LoVo (cell line): ENCODE measurements at places on chromosomes 5 and 9.

DNA sequence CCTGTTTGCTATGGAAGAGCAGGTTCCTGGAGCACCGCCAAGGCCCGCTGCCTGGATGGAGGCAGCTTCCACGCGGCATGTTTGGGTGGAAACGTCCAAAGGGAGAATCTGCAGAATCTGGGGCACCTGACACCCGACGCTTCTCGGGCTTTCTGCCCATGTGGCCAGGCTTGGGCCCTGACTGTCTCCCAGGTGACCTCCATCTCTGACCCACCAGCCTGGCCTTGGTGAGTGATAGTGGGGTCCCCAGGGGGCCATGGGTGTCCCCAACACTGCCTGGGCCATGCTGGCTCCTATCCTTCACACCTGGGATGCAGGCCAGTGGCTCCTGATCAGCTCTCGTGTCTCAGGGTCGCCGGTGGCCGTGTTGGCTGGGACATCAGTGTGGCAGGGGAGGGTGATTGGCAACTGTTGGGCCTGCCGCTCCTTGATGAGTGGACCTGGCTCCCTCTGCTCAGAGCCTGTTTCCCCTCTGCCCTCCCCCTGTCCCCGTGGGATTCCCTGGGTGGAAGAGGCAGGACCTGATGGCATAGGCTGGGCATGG lies 34.0 kb downstream of the GLT6D1 start:
- no peak for DNase-seq

DNA sequence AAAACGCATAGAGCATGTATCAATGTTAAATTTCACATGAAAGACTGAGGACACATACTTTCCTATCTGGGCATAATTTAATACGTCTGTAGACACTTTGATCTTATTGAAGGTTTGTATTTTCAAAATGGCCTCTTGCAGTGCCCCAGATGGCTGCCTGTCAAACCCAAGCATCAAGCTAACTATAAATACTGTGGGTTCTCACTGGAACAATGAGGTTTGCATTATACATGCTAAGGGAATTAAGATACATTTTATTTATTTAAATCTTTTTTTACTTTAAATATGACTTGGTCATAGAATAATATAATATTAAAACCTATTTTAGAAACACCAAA lies 702.9 kb upstream of the GRAMD2B start:
- no peak for DNase-seq

GRCh38 chr5:148147415-148147814 lies 20.9 kb upstream of the SPINK14 start:
- DNase-seq = peak; percentile 30

GRCh38 chr9:14159440-14160216 lies 154.3 kb downstream of the NFIB start:
- no peak for DNase-seq

DNA sequence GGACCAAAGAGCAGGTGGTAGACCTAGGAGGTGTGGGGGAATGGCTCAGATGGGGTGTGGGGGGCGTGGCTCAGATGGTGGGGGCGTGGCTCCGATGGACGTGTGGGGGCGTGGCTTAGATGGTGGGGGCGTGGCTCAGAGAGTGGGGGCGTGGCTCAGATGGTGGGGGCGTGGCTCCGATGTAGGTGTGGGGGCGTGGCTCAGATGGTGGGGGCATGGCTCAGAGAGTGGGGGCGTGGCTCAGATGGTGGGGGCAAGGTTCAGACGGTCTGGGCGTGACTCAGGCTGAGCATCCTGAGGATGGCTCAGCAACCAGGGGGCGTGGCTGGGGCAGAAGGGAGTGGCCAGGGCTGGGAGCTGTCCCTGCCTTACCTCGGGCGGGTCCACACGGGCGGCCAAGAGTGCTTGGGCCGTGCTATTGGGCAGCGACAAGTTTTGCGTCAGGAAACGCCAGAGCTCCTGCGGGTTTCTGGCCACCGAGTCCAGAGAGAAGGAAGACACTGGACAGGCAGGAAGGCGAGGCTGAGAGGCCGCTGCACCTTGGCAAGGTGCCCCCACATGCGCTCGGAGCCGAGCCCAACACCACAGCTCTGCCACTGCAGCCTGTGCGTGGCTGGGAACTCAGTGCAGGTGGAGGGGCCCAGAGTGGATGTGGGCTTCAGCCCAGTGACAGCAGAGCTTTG lies 5.9 kb downstream of the ABCA2 start:
- DNase-seq = peak; percentile 89

DNA sequence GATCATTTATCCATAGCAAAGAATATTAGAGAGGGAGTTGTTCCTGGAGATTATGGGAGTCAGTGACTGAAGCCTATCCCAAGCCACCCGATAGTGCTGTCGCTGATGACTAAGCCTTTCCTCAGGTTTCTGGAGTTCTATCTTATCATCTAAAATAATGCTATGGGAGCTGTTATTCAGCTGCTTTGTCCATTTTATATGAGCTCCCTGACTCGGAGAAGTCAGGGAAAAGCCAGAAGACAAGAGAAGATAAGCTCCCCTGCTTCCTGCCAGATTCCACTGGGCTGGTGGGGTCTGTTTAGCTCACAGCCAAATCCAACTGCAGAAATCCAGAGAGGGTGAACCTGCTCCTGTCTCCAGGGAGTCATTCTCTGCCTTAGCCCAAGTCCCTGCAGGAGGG lies 148.2 kb downstream of the DROSHA start:
- DNase-seq = no peak

- no peak for DNase-seq
These were observed 50.5 kb downstream of the PDE4D start for GRCh38 chr5:59842999-59843398.

DNA sequence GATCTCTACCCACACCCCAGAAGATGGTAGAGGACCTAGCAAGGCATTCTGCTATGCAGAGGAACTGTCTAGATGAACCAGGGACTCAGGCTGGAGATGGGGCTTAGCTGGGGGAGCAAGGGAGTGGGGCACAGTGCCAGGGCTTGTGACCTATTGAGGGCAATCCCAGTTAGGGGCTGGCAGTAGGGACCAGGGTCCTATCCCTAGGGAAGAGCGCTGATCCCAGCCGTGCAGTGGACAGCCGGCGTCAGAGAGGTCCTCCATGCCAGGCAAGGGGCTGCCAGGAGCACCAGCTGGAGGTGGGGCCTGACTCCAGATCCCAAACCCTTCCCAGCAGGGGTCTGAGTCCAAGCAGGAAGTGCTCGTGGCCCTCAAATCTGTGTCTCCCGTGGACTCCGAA lies 52.7 kb upstream of the NEURL1B start:
- no peak for DNase-seq

- no peak for DNase-seq
These were observed 52.2 kb downstream of the LURAP1L start for GRCh38 chr9:12826924-12827565.

- peak; percentile 51 for DNase-seq
These were observed 412.2 kb upstream of the CDH9 start for GRCh38 chr5:27450607-27451006.

DNA sequence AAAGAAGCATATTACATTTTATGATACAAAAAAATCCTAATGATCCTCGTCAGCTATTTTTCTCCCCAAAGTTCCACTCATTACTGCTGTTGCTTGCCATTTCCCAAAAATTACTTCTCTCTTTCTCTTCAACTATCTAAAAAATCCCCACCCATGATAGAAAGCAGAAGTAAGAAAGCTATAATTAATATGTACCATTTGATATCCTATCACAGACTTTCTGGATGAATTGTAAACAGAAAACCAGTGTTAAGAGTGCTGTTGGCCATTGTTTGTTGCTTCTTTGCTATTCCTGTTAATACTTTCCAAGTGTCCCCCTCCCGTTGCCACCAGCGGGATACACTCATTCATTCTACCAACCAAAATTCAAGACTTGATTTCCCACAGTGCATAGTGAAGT lies 136.3 kb upstream of the SMARCA2 start:
- DNase-seq = no peak

GRCh38 chr9:84330246-84330645 lies 10.3 kb downstream of the SLC28A3 start:
- no peak for DNase-seq

GRCh38 chr5:171312129-171312974 lies 3.3 kb downstream of the TLX3 start:
- DNase-seq = no peak

DNA sequence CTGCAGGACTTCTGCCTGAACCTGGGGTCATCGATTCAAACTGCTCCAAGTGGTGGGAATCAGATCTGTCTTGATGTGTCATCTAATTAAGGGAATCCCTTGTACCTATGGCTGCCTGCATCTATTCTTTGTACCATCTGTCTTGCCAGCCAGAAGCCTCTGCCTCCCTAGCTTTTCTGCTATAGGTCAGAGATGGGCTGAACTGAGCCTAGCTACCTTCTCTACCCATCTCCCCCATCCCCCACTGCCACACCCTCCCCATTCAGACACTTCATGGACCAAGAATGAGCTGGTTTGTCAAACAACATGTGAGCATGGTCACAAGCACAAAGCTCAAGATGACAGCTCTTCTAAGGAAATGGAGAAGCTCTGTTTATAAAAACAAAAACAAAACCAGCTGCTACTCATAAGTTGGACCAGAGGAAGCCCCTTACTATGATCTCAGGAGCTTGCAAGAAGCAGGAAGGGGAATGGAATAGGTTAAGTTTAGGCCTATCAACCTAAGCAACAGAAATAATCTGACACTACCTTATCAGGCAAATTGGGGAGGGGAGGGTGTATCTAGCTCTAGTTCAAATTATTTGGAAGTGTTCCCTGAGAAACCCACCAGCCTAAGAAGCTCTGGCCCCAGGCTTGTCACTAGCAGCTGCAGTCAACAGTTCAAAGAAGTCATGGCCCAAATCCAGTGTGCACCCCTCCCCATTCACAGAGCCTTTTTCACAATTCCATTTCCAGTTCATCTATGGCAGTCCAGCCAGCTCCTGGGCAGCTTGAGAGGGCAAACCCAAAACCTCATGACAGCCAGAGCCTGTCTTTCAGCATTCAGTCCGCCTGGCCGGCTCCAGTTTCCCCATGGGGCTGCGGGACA lies 29.9 kb downstream of the SKP1 start:
- DNase-seq = no peak

DNA sequence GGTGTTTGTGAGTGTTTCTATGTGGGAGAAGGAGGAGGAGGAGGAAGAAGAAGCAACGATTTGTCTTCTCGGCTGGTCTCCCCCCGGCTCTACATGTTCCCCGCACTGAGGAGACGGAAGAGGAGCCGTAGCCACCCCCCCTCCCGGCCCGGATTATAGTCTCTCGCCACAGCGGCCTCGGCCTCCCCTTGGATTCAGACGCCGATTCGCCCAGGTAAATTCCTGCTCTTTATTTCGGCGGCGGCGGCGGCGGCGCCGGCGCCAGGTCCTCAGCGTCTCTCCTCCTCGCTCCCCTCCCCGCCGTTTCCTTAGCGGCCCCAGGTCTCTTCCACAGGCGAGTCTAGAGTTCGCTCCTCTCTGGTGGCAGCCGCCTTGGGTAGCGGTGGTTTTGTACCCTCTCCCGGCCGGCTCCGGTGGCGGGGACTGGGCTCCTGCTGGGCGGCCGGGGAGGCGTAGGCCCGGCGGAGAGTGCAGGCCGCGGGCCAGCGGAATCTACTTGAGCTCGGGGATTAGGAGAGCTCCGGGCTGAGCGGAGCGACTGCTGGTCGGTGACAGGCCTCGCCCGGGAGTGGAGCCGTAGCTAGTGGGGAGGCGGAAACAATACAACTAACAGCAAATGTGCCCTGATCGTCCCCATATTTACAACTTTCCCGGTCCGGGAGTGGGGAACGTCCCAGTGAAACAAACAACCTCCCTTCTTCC lies 547 bp downstream of the NIPBL start:
- peak; percentile 64 for DNase-seq

DNA sequence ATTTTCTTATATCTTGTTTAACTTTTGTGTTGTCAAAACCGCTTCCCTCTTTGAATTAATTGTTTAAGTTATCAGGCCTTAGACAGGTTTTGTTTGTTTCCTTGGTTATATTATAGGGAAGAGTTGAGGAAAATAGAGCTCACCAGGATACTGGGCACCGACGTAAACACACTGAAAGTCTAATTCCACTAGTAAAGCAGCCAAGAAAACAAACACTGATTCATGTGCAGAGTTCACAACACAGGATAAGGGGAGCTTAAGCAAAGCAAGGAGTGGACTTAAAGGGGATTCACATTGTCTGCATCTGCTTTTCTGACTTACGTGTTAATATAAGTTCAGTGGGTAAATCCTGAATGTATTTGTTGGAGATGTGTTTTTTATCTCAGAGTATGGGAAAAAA lies 139.0 kb upstream of the CDH6 start:
- no peak for DNase-seq

- DNase-seq = peak; percentile 85
These were observed 45.3 kb downstream of the SLC22A5 start for GRCh38 chr5:132414634-132415378.

DNA sequence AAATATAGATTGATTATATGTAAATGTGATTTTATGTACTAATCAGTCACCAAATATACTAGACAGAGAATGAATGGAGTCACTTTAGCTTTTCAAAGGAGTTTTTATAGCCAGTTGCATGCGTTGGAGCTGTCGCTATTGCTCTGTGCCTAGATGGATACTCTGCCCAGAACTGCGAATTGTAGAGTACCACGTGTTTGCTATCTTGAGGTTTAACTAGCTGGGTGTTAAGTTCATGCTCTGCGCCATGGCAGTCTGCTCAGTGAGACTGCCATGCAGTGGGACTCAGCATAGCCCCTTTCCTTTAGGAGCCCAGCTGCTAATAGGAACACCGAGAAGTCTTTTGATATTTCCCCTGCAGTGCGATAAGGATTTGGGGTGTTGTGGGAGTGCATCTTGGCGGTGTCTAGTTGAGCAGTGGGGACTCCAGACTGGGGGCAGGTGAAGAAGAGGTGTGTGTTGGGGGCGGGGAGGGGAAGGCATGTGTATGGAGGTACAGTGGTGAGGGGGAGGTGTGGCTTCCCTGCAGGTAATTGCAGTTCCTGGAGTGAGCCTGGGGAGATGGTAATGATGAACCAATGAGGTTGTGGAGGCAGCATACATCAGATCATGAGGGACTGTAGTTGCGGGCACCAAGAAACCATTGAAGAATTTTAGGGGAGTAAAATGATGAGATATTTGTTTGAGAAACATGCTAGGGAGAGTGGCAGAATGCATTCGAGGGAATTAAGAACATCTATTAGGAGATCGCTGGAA lies 118.9 kb downstream of the TRIO start:
- no peak for DNase-seq

DNA sequence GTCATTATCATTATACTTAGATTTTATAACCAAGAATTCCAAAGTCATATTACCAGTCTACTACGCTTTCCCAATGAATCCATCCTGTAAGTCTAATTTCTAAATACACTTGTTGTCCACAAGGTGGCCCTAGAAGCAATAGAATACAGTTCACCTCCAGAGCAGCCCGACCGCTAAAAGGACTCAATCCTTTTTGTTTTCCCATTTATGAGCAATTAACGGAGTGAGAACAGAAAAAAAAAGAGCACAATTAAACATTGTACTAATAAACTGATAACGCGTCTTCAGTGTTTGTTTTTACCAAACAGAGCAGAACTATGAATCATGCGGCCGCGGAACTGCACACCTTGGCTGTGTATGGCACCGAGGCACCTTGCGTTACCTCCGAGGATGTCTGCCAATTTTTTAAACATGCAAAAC lies 160.7 kb upstream of the DAPK1 start:
- peak; percentile 69 for DNase-seq

DNA sequence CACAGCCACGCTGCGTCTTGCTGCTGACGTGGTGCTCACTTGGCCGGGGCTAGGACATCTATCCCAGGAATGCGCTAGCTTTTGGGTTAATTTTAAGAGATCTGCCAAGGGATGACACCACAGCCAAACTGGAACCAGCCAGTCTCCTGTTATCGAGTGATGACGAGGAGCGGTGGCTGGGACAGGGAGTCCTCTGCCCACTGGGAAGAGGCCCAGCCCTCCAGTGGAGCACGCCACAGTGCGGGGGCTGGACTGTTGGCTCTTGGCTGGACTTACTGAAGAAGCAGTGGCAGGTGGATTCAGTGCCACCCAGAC lies 55.1 kb upstream of the PHYKPL start:
- DNase-seq = no peak
